ENCODE measurements at places on chromosomes 3 and 15. TPM values are rescaled to one million over a fixed set of nuclear protein-coding genes. Genes with fewer than 3 reads are reported as not detected.

Gene LDHAL6B
- total RNA-seq: not detected

Gene GOLGA6L7
- not detected for total RNA-seq

Gene MESP1
- 0.38 TPM for total RNA-seq

Gene MYLK
- total RNA-seq: 5.4 TPM

Gene KIF15
- 43.4 TPM for total RNA-seq

Gene SCG3
- total RNA-seq: 0.19 TPM

Gene USP19
- 31.5 TPM for total RNA-seq

Gene DCP1A
- total RNA-seq: 12.3 TPM

Gene FSIP1
- 0.76 TPM for total RNA-seq

Gene PARP3
- total RNA-seq: 8.0 TPM

Gene TIMP4
- 0.66 TPM for total RNA-seq

Gene LSM3
- total RNA-seq: 20.9 TPM

Gene CCDC54
- not detected for total RNA-seq

Gene AGBL1
- total RNA-seq: under 0.01 TPM

Gene NDUFB5
- total RNA-seq: 117 TPM

Gene ZPLD1
- 0.09 TPM for total RNA-seq

Gene CACNA2D3
- total RNA-seq: 1.8 TPM

Gene SAMMSON
- total RNA-seq: under 0.01 TPM

Gene LMCD1
- total RNA-seq: 7.8 TPM

Gene TOP2B
- total RNA-seq: 186 TPM

Gene GABRR3
- 0.05 TPM for total RNA-seq

Gene KNG1
- 0.14 TPM for total RNA-seq

Gene SLC12A1
- 0.05 TPM for total RNA-seq

Gene ISLR
- 6.9 TPM for total RNA-seq

Gene DET1
- 4.1 TPM for total RNA-seq

Gene CLDN18
- total RNA-seq: 0.28 TPM

Gene MRAS
- 4.7 TPM for total RNA-seq

Gene CADPS
- total RNA-seq: 2.3 TPM

Gene TUSC7
- not detected for total RNA-seq

Gene ZNF501
- 4.2 TPM for total RNA-seq

Gene SAMD7
- not detected for total RNA-seq

Gene SLC15A2
- 1.0 TPM for total RNA-seq

Gene PLS1
- 9.2 TPM for total RNA-seq

Gene LRTM1
- 0.47 TPM for total RNA-seq

Gene ACKR2
- total RNA-seq: 0.14 TPM

Gene FES
- total RNA-seq: 8.3 TPM

Gene SLC6A11
- 0.05 TPM for total RNA-seq

Measured in thymus (tissue), 14 donors.